ENCODE measurements at places on chromosomes 3 and 15.

DNA sequence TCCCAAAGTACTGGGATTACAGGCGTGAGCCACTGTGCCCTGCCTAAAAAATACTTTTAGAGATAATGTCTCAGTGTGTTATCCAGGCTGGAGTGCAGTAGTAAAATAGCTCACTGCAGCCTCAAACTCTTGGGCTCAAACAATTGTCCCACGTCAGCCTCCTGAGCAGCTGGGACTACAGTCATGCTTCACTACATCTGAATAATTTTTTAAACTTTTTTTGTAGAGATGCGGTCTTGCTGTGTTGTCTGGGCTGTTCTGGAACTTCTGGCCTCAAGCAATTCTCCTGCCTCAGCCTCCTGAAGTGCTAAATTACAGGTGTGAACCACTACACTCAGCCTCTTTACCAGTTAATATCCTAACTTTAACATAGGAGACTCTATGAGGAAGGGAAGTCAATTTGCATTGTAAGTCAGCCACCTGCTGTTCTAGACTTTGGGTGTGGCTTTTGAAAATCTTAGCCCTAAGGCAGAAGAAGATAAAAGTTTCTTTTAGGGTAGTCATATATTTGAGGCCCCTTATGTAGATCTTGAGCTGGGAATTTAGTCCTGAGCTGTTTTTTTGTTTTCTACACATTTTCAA lies 78.2 kb upstream of the RASGRP1 start:
- DNase-seq = no peak

DNA sequence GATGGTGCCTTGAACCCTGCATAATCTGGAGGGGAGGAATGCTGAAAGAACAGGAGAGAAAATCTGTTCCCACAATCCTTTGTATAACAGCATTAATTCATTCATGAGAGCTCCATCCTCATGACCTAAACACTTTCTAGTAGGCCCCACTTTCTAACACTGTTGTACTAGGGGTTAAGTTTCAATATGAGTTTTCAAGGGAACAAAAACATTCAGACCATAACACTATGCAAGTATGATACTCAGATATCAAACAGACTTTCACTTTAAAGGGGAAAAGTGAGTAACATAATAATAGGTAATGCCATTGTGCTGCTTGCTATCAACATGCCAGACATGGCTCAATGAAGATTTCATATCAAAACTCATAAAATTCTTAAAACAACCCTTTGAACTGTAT lies 32.4 kb upstream of the PLSCR2 start:
- DNase-seq = no peak

- no peak for DNase-seq
These were observed 993.8 kb downstream of the GBE1 start for GRCh38 chr3:80767604-80768003.

GRCh38 chr3:139427283-139428060 lies 38.0 kb upstream of the COPB2 start:
- DNase-seq = no peak

GRCh38 chr15:39543651-39544050 lies 37.2 kb upstream of the THBS1 start:
- DNase-seq = no peak

- DNase-seq = no peak
These were observed 63.3 kb downstream of the DOCK3 start for GRCh38 chr3:50737906-50738598.

Measured in sciatic nerve (tissue), 2 donors.